ENCODE measurements at places on chromosomes 6 and 20.

DNA sequence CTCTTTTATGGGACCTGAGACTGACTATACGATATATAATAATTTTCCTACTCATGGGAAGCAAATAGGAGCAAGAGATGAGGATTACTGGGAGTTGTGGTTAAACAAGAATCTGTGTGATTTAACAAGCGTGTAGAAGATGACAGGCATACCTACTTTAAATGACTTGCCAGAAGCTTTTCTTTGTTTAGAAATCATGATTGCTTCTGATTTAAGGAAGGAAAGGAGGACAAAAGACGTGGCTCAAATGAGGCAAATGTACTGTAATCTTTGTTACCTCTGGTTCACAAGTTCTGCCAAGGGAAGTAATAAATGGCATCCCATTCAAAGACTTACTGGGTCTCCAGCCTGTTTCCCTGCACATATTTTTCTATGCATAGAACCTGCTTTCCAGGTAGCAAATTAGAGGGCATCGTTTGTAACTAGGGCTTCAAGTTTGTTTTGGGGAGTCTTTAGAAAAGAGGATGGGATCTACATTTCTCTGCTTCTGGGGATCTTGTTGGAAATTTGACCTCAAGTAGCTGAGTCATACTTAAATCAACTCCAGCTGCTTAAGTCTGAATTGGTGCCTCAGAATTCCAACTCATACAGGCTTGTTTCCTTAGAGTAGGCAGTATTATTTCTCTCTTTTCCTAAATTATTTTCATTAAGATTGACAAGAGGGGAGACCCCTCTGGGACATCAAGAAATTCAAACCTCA lies 2.9 kb upstream of the TRMT11 start:
- DNase-seq: no peak

DNA sequence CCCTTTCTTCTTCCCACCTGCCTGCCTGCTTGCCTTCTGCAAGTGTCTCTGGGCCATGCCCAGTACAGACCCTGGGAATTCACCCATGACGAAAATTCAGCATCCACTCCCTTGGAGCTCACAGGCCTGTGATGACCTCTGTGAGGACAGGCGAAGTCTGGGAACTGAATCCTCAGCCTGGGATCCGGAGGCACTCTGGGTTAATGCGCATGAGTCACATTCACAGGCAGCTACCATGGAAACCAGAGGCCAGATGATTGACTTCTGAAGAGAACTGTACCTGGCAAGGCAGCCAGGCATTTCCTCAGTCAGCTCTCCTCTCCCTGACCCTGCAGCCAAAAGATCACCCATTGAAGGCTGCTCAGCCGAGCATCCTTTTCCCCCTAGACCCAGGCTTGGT lies 41.0 kb downstream of the SLC9A8 start:
- DNase-seq: no peak

GRCh38 chr6:43950731-43951062 lies 176.6 kb downstream of the MRPL14 start:
- no peak for DNase-seq

DNA sequence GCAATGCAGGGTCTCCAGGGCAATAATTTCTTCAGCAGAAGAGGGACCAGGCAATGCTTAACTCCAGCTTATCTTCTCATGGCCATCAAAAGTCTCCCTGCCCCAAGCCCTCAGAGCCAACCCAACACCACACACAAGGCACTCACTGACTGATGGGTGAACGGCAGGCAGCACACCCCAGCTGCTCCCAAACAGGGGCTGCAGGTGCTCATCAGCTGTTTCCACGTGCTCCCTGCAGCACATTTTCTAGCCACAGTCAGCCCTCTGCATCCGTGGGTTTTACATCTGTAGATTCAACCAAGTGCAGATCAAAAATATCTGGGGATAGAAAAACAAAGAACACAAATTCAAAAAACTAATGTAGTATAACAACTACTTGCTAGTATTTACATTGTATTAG lies 4.0 kb upstream of the GABRR1 start:
- no peak for DNase-seq

DNA sequence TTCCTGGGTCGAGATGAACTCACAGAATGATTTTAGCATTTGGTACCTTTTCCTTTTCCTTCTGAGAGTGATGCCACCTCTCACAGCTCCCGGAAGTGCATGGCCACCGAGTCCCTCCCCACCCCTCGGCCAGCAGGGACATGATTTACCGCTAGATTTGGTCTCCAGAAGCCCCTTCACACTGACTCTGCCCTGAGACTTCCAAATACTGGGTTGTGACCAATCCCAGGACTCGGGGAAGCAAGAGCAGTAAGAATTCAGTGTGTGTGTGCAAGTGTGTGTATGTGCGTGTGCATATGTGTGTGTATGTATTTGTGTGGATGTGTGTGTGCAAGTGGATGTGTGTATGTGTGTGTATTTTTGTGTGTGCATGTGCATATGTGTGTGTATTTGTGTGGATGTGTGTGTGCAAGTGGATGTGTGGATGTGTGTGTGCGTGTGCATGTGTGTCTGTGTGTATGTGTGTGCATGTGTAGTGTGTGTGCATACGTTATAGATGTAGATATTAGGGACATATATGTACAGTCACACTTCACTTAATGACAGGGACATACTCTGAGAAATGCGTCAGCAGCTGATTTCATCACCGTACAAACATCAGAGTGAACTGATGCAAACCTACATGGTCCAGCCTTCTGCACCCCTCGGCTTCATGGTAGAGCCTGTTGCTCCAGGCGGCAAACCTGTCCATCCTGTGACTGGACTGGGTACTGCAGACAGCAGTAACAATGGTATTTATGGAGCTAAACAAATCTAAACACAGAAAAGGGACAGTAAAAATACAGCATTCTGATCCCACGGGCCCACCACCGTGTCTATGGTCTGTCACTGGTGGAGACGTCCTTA lies 374.5 kb downstream of the TAF4 start:
- DNase-seq: no peak

DNA sequence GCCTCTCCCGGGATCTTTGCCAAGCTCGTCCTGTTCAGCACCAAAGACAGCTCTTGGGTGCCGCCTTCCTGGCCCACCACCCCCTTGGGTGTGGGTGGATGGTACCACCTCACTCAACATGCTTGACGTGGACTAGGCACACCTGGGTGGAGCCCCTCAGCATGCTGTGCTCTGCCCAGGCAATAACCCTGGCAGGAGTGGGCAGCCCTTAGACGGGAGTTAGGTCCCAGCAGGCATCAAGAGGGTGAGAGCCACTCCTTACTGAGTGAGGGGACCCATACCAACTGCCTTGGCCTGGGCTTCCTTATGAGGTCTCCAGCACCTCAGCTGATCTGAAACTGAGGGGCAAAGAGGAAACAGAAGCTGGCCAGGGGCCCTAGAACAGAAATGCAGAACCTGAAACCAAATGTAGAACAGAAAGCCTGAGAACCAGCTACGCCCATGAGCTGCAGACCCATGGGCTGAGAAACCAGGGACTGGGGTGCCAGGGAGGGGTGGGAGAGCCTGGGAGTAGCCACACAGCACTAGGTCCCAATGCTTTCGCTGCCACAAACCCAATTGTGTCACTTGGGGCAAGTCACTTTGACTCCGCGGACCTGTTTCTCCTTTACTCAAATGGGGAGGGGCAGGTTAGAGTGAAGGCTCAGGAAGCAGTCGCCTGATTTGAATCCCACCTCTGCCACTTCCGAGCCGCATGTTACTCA lies 2.0 kb downstream of the FGD2 start:
- DNase-seq: no peak
